ENCODE measurements at places on chromosomes 2 and 18. TPM values are rescaled to one million over a fixed set of nuclear protein-coding genes. Genes with fewer than 3 reads are reported as not detected.

- DNase-seq = no peak
These were observed 75.7 kb upstream of the CDCA7 start for GRCh38 chr2:173278794-173279526.

DNA sequence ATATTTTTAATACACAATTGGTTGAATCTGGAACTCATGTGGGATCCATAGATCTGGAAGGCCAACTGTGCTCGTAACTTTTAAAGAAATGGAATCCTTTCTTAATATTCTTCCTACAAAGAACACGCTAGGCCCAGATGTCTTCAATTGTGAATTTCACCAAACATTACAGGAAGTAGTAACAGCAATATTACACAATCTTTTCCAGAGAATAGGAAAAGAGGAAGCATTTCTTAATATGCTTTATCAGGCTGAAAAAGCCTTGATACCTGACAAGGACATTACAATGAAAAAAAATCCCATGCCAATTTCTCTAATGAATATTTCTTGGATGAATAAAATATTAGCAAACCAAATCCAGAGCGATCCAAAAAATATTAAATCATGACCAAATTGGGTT, 80.3 kb upstream of the HAAO start:
- DNase-seq = peak; percentile 44

DNA sequence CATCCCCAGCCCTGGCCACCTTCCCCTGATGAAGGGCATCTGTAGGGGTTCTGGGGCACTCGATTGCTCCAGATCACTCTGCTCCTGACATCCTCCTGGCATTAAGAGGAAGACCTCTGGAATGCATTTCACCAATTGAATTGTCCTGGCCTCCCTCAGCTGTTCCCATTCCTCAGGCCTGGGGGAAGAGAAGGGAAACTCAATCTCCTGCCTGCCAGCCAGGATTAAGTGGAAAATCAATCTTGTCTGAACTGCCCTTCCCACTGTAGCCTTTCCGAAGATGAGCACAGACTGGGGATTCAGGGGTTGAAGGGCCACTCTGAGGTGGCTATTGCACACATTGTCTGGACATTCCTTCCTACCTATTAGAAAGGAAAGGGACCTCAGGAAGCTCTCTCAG, 99.8 kb downstream of the ALK start:
- DNase-seq = no peak

- DNase-seq = no peak
These were observed 219.9 kb downstream of the ICOS start for GRCh38 chr2:204156456-204156855.

DNA sequence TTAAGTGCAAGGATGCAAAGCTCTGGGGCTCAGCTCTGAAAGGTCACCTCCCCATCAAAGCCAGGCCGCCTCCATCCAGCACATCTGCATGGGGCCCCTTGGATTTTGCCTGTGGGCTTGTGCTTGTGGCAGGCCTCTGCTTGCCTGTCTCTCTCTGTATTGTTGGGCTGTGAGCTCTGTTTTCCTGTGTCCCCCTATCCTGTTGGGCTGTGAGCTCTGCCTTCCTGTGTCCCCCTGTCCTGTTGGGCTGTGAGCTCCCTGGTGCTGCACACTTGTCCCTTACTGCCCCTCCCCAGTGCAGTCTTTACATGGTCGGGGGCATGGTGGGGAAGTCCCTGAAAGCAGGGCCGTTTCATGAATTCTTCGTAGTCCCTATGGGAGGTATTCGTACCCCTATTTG, 49.2 kb upstream of the PDIA6 start:
- DNase-seq = no peak

The ERLEC1 gene
- polyA plus RNA-seq = 23.8 TPM

GRCh38 chr2:3867469-3867868, 164.1 kb downstream of the DCDC2C start:
- DNase-seq = no peak
